ENCODE measurements at places on chromosomes 5 and 9.

DNA sequence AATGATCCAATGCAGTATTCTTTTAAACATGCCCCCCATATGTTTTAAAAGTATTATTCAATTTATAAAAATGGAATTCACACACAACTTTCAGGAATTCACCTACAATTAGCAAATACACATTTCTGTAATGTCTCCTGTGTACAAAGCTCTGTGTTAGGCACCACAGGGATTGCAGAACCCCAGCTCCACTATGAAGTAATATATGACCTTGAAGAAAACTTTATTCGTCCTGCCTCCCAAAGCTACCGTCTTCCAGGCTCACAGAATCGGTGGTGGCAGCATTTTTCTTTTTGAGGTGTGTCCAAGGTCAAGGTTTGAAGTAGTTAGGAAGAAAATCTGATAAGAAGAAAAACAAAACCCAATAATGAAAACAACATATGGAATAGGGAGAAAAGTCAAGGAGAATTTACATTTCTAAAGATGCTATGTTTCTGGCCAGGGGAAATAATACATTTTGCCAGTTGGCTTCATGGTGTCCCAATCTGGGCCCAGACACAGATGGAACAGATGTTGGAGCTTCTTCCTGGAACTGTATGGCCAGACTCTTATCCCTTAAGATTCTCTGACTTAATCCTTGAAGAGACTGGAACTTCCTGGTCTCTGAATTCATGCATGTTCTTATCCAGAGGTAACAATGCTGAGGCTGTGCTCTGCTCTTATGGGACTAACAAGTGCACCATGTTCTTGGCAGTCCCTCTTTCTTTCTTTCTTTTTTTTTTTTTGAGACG, 22.0 kb upstream of the LVRN start:
- no peak for DNase-seq

GRCh38 chr9:108588246-108588645, 267.5 kb downstream of the ACTL7B start:
- DNase-seq = no peak

DNA sequence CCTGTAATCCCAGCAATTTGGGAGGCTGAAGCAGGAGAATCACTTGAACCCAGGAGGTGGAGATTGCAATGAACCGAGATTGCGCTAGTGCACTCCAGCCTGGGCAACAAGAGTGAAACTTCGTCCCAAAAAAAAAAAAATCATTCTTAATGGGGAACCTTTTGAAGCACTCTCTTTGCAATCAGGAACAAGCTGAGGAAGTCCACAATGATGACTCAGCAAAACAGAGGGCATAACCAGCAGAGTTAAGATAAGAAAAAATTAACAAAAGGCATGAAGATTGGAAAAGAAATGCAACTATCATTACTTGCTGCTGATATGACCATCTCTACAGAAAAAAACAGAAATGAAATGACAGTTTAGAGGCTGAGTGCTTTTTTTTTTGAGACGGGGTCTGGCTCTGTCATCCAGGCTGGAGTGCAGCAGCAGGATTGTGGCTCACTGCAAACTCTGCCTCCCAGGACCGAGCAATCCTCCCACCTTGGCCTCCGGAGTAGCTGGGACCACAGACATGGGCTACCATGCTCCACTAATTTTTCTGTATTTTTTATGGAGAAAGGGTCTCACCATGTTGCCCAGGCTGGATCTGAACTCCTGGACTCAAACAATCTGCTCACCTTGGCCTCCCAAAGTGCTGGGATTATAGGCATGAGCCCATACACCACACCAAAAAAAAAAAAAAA, 88.0 kb downstream of the FNBP1 start:
- DNase-seq = no peak

GRCh38 chr5:17374973-17375742, 122.9 kb upstream of the TAF11L2 start:
- no peak for DNase-seq

DNA sequence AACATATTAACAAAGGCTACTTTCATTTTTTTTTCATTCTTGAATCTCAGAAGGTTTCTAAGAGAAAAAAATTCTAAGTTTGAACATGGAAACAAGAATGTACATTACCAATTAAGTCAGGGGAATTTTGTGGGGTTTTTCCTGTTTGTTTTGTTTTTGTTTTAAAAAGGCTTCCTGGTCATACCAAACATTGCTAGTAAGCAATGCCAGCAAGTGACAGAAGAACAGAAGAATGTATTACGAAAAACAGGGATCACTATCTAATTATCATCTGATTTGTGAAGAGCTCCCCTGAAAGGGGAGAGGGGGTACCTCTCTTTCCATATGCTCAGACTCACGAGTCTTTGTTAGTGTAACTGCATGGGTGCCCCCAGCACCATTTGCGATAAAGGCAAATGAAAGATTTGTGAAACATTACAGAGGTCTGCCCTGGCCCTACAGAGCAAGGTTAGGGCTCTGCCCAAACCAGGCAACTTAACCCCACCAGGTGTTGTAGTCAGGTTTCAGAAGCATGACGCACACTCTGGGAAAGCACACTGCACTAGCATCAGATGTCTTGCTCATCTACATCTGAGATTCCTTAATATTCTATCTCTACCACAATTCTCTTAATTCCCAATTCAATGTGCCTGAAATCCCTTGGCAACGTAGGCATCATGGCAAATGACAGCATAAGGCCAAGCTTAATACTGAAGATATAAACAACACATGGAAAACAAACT, 268.2 kb downstream of the MLLT3 start:
- peak; percentile 42 for DNase-seq

DNA sequence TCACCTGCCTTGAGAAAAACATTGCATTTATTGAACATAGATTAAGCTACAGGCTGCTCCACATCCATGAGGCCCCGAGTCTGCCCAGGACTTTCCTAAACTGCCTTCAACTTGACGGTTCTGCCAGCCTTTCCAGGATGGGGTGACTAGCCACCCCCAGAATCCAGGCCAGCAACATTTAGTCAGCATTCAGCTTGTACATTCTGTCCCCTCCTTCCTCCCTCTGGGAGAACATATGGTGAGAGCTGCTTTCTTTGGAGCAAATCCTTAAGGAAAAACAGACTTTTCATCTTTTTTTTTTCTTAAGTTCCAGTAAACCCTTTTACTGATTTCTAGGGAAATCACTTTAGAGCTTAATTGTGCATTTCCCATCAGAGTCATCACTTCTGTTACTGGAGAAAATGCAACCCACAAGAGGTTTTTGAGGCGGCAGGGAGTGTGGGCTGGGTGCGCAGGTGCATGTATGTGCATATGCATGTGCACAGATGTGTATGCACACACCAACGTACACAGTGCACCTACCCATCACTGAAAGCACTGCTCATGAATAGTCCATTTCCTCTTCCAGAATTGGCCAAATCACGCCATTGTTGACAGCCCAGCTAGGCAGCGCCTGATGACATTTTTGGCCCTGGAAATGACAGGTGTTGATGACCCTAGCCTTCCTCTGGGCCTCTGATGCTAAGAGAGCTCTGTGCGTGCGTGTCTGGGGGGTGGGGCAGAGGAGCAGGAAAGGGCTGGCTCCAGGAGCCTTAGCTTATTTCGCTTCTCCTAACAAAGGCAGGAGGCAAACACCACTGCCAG, 145.6 kb downstream of the HSD17B3 start:
- no peak for DNase-seq

DNA sequence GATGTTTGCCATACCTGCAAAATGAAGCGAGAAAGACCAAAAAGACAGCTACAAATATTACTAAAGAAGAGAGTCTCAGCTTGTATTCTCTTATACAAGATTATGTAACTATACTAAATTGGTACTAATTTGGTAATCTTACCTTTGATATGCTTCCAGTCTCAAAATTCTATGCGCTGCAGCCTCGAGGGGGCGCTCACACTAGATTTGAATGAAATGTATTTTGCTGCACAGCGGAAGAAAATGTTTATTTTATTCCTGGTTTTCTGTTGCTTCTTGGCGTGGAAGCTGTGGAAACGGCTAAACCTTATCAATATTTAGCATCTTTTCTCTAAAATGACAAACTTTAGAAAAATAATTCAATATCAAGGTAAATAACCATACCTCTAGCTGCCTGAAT, 267.0 kb upstream of the NUDT12 start:
- no peak for DNase-seq

GRCh38 chr5:154178661-154179060, 11.9 kb upstream of the GALNT10 start:
- no peak for DNase-seq

DNA sequence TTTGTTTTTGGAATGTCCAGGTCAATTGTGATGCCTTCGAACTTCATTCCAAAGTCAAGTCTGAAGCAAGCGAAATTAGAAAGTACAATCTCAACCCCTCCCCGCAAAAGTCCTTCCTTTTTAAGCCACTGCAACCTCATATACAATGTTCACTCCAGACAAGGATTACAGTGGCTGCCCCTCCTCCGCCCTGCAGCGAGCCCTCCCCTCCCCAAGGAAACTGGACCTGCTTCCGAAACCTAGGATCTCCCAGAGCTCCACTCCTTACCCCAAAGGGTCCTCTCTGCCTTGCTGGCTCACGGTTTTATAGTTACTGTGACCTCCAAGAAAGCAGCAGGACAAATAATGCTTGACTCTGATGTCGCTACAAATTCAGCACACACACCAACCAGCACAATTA, 10.4 kb downstream of the LRRC14B start:
- no peak for DNase-seq

DNA sequence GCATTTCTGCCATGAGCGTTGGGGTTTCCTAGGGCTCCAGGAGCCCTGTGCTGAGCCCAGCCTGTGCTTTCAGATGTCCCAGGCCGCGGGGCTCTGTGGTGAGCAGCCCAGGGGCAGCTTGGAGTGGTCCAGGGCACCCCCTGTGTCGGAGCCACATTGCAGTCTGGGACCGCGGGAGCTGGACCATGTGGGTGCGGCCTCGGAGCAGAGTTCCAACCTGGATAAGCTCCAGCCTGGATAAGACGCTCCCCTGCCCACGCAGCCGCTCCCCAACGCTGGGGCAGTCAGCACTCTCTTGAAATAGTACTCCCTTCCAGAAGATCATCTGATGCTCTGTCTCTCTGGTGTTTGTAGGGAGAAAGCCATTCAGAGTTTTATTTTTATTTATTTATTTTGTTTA, 111.1 kb downstream of the WNK2 start:
- peak; percentile 16 for DNase-seq

DNA sequence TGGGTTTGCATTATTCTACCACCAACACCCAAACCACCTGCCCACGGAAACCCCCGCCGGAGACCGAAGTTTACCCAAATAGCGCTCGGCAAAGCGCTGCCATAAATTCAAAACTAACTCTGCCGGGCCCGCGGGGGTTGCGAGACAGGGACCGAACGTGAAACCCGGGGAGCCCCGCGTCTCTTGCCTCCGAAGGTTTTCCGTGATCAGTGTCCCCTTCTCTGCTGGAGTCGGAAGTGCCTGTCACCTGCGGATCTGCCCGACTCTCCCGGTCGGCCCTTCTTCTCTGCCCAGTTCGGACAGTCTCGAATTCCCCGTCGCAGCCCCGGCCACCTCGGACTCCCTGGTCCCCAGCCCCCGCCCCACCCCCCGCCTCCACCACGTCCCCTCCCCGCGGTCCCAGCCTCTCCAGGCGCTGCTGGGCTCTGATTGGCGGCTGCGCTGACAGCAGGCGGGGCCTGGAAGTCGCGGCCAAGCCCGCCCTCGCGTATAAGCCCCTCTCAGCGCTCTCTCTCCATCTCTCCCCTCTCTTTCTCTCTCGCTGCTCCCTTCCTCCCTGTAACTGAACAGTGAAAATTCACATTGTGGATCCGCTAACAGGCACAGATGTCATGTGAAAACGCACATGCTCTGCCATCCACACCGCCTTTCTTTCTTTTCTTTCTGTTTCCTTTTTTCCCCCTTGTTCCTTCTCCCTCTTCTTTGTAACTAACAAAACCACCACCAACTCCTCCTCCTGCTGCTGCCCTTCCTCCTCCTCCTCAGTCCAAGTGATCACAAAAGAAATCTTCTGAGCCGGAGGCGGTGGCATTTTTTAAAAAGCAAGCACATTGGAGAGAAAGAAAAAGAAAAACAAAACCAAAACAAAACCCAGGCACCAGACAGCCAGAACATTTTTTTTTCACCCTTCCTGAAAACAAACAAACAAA, at the start of gene RORB:
TSS of gene RORB (plus strand) at position 517 of the 929 bp plus-strand sequence. CDS start 642 bp downstream, outside the sequence.
- peak; percentile 74 for DNase-seq

GRCh38 chr9:94870793-94871558, 144.5 kb downstream of the AOPEP start:
- peak; percentile 53 for DNase-seq

DNA sequence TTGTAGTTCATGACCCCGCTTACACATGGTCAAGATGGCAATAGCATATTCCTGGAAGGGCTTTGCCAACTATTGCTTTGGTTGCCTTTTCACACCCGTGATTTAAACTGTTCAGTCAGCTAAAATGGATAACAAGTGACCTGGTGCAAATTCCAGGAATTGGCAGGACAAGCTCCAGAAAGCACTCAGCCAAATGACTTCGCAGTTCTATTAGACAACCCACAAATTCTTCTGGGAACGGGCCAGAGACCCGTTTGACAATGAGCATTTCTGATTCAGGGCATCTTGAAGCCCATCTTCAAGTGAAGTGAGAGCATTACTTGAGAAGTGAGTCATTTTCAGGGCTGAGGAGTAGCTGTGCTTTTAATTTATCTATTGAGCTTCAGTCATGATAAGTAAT, 165.0 kb downstream of the DROSHA start:
- DNase-seq = peak; percentile 50

DNA sequence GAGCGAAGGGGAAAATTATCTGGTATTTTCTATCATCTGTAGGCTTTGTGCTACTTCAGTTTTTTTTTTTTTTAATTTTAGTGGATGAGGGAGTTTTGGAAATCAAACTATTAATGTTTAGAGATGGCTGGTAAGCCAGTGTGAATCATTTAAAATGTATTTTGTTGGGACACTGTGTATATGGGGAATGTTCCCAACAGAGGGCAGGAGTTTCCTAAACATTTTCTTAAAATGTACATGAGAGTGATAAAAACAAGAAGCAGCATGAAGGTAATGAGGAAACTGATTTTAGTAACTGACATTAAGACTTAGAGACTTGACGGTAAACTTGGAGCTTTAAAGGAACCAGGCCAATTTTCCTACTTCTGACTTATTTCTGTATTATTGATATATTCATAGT, 68.2 kb upstream of the ITGA2 start:
- no peak for DNase-seq

DNA sequence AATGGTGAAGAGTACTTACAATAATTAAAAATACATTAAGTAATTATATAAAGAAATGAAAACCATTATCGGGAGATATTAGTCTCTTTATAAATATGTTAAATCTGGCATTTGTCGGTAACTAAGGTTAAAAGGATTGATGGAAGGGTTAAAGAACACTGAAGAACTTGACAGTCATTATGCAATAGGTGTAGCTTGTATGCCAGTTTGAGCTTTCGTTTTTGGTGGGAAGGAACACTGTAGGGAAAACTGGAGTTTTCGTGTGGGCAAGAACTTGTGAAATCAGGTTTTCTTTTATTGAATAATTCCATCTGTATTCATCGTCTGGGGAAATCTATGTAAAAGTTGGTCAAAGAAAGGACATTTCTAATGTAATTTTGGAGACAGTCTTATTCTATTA, 142.3 kb downstream of the DMRTA1 start:
- no peak for DNase-seq

All from GM03348 (cell line).